ENCODE measurements at places on chromosomes 16 and 17.

GRCh38 chr17:1995907-1996799 lies 29.0 kb downstream of the RTN4RL1 start:
- no peak for DNase-seq

DNA sequence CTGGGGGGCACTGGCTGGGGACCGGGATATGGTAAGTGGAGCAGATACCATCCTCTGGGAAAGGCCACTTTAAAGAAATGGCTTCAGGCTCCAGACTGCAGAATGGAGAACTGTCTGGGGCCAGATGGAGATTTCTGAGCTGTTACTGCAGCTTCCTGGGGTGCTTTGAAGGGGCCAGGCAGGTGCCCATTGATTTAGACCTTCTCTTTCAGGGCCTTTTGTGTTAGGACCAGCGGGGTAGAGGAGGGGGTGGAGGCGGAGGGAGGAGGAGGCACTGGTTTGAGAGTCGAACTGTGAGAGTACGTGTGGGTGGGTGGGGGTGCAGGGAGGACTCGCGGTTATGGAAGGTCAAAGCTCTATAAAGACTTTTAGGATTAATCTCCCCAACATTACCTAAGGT lies 11.4 kb downstream of the NECAB2 start:
- no peak for DNase-seq

- no peak for DNase-seq
Measured at GRCh38 chr16:2037115-2037514, 10.4 kb downstream of the NHERF2 start.

- DNase-seq, result no peak
Measured at GRCh38 chr17:66781135-66781534, 53.8 kb upstream of the CACNG5 start.

- DNase-seq, result no peak
Measured at GRCh38 chr16:19861811-19862327, 22.8 kb downstream of the GPRC5B start.

DNA sequence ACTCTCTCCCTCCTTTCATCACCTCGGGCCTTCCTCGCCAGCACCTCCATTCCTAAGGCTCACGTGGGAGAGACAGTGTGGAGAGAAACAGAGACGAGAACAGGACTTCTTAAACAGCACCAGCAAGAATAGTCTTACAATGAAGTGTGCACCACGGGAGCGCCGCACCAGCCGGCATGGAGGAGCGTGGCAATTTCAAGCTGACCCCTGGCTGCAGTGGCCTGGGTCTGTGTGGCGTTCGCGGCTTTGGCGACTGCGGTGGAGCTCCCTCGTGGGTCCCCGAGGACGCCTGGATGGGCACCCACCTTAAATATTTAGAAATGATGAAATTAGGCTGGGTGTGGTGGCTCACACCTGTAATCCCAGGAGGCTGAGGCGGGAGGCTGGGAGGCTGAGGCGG lies 20.5 kb upstream of the MED9 start:
- no peak for DNase-seq

- no peak for DNase-seq
Measured at GRCh38 chr17:17453088-17453487, 23.7 kb upstream of the MED9 start.

- no peak for DNase-seq
Measured at GRCh38 chr17:78307887-78308638, 51.8 kb downstream of the SOCS3 start.

- DNase-seq, result no peak
Measured at GRCh38 chr16:57589374-57589773, 39.1 kb upstream of the ADGRG1 start.

GRCh38 chr16:31088459-31089183 lies at the start of gene PRSS53:
Gene PRSS53, minus strand, starts transcription at chr16:31088943. Its CDS starts 134 bp downstream, at chr16:31088809.
- DNase-seq, result no peak

DNA sequence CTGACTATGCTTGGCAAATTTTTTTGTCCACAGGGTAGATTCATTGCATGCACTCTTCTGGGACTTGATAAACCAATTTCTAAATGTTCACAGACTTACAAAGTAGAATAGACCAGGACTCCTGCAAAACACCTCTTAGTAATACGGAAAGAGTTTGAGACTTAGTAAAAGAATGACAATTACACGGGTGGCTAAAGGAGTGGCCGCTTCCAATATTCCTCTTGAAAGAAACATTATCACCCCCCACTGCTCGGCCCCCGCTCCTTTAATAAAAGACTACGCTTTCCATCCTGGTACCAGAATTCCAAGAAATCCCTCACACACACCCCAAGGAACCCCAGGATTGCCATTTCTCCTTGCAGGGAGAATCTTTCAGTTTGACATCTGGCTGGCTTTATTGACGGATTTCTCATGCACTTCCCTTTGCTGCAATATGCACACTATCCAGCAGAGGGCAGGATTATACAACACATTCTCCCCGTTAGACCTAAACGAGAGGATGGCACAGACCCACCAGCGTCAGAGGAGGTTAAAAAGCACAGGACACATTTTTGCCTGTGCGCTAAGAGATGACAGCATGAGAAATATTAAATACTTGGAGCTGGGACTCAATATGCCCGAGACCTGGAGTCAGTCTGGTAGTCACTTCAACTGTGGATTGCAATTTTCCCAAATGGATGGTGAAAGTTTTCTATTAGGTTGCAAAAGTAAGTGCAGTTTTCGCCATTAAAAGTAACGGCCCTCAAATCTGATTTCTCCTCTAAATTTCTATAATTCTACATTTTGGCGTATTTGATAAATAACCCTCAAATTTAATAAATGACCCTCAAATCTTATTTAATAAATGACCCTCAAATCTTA lies 46.6 kb upstream of the NUDT7 start:
- peak; percentile 76 for DNase-seq

- DNase-seq, result no peak
Measured at GRCh38 chr16:79468121-79468552, 132.4 kb downstream of the MAF start.

DNA sequence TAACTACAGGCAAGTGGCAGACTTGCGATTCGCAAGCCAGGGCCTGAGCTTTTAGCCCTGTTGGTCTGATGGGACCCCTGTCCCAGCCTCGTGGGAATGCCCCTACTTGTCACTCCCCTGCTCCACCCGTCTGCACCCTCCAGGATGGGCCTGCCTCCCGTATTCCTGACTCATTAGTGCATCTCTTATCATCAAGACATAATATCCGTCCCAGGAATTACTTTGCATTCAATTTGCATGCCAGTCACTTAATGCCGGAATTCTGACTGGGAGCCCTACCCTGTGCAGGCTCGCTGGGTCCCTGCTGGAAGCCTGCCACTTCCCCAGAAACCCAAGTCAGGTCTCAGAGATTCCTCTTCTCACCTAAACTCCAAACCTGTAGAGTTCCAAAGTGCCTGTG lies 3.3 kb downstream of the PRSS53 start:
- no peak for DNase-seq

DNA sequence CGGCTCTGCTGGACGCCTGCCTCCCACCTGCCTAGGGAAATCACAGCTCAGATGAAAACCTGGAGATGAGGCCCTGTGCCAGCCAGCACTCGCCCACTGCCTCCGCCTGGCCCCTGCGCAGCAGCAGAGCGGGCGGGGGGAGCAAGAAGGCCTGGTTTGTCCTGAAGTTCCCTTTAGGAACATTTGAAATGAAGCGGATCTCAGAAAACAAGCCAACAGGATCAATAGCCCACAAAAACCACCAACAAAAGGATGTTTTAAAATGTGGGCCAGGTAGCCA lies 48.0 kb downstream of the RBFOX3 start:
- DNase-seq, result no peak

DNA sequence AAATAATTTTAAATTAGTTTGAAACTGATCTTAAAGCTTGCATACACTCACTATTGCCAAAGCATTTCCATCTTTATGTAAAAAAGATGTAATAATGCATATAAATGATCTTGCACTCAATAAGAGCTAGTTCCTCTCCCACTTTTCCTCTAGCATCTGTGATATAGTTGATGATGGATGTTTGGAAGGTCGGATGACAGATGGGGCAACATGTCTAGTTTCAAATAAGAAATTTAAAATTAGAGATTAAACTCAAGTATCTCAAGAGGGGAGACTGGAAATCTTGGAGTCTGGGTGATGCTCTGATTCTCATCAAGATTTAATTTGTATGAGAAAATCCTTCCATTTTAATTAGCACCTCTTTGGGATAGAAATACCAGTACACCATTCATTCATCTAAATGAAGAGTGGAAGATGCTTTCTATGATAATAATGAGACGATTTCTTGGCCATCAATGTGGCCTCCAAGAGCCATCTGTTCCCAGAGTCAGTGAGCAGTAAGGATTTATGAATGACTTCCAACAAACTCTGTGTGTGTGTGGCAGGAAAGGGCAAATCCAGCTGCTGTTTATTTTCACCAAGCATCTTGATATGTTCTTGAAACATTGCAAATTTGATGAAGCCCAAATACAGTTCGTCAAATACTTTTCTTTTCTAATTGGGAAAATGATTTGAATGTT lies 616.3 kb upstream of the CDH8 start:
- no peak for DNase-seq

DNA sequence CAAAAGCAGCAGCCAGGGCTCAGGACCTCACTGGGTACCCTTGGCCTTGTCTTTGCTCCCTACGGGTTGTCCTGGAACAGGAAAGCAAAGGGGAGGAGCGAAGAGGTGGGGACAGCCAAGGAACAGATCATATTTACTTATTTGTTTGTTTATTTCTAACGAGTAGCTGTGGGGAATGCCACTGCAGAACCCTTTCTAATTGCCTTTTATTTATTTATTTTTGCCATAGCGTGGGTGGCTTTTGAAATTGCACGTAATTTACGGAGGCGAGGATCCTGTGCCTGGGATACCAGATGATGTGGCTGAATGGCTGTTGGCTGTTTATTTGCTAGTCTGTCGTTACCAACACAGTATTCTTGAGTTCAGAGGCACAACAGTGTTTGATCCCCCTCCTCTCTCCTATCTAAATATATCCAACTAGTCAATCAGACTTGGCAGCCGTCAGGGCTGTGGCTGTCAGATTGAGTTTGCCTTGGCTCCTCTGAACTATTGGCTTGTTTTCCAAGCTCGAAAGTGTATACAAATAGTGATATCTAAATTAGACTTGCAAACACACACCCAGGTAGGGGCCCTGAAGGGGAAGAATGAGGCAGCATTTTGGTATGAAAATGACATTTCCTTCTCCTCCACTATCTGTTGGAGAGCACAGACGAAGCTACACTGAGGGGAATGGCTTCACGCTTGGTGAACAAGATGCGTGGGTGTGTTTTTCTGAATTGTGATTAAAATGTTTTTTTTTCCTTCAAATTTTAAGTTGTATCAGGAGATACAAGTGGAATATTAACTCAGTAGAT lies 110.4 kb downstream of the MSI2 start:
- DNase-seq, result no peak

DNA sequence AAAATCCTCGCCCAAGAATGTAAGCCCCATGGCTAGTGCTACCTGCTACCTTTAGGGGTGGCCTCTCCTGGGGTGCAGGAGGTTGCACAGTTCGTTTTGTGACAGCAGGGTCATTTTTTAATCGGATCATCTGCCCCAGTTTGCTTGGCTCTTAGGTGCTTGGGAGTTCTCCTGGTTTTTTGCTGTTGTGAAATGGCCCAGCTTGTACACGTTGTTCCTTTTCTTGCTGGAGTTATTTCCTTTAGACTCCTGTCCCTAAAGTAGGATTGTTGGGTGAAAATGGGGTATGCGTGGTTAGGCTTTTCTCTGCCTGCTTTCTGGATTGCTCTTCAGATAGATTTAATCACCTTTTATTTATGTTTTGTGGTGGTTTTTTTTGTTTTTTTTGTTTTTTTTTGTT lies 25.8 kb downstream of the ABCC1 start:
- no peak for DNase-seq

- peak; percentile 56 for DNase-seq
Measured at GRCh38 chr16:66515596-66516508, 34.1 kb downstream of the TK2 start.

DNA sequence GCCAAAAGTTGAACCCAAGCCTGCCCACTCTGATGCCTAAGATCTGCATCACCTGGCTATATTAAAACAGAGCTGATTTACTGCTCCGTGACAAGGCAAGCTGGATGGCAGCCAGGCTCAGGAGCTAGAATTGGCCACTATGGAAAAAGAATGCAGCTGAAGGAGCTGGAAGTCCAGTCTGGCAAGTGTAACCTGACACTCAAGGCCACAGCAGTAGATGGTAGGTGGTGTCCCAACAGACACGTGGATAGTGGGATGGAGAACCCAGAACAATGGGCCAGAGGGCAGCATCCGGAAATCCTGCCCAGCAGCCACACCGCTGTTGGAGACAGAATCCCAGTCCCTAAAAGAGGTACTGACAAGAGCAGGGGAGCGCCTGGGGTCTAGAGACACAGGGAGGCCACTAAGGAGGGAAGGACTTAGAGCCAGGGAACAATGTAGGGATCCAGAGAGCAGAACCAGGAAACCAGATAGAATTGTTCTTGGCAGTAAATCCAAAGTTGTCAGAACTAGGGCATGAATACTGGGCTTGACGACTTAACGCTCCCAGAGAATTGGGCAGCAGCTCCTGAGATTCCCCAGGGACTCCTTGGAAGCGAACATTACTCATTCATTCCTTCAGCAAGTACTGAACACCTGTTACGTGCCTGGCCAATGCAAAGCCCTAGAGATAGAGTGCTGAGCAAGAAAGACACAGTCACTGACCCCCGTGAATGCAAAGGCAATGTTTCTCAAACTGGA lies 85.7 kb downstream of the CDYL2 start:
- DNase-seq, result peak; percentile 32

GRCh38 chr16:57486858-57487834 lies 853 bp upstream of the DOK4 start:
- no peak for DNase-seq

GRCh38 chr16:3059041-3059722 lies 6.3 kb upstream of the IL32 start:
- DNase-seq, result peak; percentile 83

- DNase-seq, result peak; percentile 44
Measured at GRCh38 chr16:73093146-73094144, 45.5 kb upstream of the ZFHX3 start.

DNA sequence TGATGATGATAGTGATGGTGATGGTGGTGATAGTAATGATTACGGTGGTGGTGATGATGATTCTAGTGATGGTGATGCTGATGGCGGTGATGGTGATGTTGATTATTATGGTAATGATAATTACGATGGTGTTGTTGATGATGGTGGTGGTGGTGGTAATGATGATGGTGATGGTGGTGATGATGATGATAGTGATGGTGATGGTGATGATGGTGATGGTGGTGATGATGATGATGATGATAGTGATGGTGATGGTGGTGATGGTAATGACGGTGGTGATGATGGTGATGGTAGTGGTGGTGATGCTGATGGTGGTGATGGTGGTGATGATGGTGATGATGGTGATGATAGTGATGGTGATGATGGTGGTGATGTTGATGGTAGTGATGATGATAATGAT lies 370.0 kb downstream of the CDH13 start:
- no peak for DNase-seq

- no peak for DNase-seq
Measured at GRCh38 chr17:67266496-67266895, 21.5 kb upstream of the HELZ start.

- no peak for DNase-seq
Measured at GRCh38 chr16:85833219-85833920, 33.9 kb downstream of the COX4I1 start.

Measured in kidney capillary endothelial cell (primary cell).